SK-MEL-5 (cell line): ENCODE measurements at places on chromosomes 4 and X. TPM values are rescaled to one million over a fixed set of nuclear protein-coding genes. Genes with fewer than 3 reads are reported as not detected.

GRCh38 chrX:18674417-18674787, 2.5 kb upstream of the RS1 start:
- DNase-seq: no peak

The CXCL9 gene
- total RNA-seq: 0.13 and 0.21 TPM in 2 replicates

The LEF1 gene
- total RNA-seq: 91.7 and 101 TPM in 2 replicates

DNA sequence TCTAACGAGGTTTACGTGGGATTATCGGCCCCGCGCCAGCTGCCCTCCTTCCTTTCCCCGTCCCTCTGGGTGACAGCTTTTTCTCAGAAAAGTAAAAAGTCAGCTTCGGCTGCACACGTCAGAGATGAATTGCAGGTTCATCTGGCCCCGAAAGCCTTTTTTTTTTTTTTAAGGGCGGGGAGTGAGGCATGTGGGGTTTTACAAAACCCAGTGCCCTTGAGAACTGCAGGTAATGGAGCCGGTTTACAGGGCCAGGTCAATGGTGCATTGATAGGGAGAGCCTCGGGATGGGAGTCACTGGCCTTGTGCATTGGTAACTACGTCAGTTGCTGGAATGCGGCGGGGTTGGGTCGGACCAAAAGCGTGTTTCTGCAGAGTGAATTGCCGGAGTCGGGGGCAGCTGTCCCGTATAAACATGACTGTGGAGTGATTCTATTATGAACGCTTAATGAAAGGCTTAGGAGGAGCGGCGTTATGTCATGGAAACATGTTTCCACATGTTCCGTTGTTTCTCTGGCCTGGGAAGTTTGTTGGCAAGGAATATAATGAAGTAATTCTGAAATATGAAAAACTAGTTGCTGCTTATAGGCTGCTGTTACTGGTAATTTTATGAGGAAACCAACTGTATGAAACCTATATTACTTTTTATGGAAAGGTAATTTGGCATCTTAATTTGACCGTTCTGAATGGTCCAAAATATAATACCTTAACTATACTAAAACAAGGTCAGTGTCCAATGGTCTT, 1.1 kb downstream of the HSPA4L start:
- peak; percentile 49 for DNase-seq

DNA sequence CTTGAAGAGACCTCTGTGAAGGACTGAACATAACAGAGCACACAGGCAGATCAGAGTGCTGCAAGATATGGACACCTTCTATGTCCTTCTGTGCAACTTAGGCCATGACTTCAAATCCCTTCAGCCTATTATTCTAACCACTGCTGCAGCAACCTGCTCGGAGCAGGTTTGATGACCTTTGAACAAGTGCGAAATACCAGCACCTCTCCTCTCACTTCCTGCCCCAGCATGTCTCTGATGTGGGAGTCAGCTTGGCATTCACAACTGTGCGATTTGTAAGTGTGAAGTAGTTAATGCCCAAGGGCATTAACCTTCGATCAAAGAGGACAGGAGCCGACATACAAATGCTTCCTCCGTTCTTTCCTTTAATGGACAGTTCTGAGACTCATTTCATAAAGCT, 1.6 kb upstream of the EXOC1 start:
- no peak for DNase-seq

The F8A1 gene
- total RNA-seq: 2.2 and 3.5 TPM in 2 replicates

DNA sequence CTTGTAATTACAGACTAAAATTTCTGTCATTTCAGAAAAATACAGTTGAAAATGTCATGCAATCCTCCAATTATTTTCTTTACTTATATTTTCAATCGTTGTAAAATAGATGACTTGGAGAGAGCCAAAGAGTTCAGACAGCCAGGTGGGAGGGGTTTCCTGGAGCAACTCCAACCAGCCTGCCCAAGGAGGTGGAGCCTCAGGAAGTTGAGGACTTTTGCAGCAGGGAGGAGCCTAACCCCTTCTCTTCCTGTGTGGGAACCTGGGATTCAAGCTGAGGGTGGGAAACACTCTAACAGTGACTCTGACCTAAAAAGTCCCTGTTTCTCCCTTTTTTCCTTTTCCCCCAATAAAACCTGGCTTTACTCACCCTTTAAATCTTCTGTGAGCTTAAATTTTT, 72.2 kb upstream of the GABRG1 start:
- peak; percentile 18 for DNase-seq

The SLC7A11 gene
- total RNA-seq: 52.1 and 53.5 TPM in 2 replicates

DNA sequence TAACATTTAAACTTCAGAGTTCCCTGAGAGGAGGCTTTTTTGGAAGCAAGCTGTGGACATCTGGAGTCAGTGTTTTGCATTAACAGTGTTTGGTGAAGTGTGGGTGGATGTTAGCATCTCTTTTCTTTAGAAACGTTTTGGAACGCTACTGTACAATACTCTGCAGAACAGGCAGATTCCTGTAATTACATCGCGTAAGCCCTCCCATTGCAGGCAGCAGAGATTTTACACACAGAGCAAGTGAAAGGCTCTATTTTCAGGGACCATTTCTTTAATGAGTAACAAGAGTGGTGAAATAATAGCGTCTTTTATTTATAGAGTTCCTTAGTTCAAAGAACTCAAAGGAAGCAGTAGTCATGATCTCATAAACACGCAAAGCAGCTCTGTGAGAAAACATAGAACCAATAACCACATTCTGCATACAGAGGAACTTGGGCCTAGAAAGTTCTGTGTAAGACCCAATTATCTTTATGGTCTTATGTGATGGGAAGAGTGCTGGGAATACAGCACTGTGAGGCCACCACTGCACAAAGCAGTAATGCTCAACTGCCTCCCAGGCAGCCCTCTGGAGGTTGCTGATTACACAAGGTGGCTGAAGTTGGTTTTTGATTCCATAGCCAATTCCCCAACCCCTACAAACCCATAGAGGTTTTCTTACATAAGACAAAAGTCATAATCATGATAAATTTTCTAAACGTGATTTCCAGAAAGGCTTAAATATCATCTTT, 298.7 kb upstream of the EPHA5 start:
- DNase-seq: peak; percentile 88

The FAM184B gene
- not detected in 2 replicates for total RNA-seq

The HSFX2 gene
- total RNA-seq: not detected in 2 replicates

The MAGEA12 gene
- total RNA-seq: 133 and 153 TPM in 2 replicates
